ENCODE measurements at places on chromosomes 1 and 21.

DNA sequence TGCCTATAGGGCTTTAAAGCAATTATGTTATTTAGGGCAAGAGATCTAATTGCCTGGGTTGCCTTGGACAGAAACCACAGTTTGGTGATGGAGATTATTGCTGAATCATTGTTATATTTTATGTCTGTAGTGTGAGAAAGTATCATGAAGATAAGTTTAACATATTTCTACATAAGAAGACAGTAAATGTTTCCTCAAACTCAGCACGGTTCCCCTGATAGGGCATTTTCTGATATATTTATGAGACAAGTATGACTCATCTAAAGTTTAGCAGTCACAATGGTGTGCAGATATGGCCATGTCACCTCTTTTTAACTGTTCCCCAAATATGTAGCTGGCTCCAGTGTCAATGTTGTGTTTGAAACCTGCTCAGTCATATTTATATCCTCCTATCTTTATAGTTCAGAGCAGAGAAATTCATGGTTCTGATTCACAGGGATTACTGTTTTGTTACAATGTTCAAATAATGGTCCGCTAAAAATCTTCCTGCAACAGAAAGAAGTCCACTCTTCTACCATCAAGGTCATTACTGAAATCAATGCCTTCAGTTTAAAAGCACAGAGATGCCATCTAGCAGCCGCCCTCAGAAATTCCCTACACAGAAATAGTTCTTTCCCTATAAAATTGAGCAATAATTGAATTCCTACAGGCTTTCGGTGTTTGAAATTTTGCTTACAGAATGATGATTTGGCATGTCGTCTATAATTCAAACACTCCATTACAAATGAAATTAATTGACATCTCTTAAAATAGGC lies 3.7 kb downstream of the OLFM3 start:
- no peak for DNase-seq

DNA sequence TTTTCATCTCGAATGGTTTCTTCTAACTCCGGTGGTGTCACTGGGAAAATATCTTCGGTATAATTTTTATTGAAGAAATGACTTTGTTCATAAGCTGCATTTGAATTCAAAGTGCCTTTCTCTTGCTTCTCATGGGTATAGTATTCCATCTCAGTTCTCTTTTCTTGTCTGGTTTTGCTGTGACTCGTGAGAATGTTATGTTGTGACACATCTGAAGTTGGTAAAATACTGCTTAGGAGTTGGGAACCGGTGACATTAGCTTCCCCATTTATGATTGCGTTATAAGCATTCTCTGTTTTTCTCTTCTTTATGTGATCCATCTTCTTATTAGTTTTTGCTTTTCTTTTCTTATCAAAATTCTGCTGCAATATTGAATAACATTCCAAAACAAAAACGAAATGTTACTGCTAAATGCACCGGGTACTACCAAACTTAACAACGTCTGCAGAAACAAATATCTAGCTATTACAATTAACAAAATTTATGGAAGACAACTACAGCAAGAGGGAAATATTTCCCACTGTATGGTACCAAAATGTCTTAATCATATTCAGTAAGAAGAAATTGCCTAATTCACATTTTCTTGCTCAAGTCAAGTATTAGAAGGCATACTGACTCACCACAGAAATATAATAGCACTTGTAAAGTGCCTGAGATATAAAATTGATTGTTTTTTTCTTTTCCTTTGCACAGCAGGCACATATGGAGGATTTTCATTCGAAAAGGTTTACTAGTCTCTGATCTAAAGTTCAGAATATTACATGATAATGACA lies 15.5 kb downstream of the LRIF1 start:
- DNase-seq = no peak

- peak; percentile 54 for DNase-seq
Observed at GRCh38 chr1:36650200-36651065, 167.7 kb upstream of the CSF3R start.

- no peak for DNase-seq
Observed at GRCh38 chr1:69455718-69456117, 112.0 kb upstream of the LRRC7 start.

GRCh38 chr1:53295295-53295694 lies 32.6 kb downstream of the LRP8 start:
- DNase-seq = no peak

DNA sequence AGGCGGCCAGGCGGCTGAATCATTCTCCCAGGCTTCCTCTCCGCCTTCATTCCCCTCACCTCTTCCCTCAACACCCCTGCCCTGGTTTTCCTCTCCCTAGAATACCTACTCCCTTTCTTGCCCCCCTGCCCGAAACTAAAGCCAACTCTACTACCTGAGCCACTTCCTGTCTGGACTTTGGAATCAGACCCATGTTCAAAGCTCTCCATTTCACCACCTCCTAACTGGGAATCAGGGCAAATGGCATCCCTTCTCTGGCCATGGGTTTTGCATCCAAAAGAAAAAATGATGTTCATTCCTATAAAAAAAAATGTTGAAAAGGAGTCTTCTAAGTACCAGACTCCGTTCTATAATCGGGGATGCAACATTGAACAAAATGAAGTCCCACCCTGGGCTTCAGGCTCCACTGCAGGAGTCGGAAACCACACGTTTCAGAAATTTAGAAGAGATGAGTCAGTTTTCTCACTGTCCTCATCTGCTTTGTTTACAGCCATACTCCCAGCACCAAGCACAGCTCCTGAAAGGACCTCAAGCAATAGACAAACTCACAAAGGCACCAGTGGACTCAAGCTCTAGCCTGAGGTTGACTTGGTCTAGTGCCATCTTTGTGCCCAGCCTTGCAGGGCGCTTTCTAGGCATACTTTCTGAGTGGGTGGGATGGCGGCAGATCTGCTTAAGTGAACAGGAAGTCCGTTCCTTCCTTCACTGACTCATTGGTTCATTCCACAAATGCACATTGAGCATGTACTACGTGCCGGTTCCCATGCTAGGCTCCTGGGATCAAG lies 176.2 kb downstream of the IGSF21 start:
- no peak for DNase-seq
